ENCODE measurements at places on chromosomes 6 and 20.
A peak's percentile ranks its signal among the peaks of the same experiment; 100 is the strongest.

GRCh38 chr6:105892577-105893262 lies 193.4 kb upstream of the PRDM1 start:
- DNase-seq: no peak
- no peaks in the 10 kb centered on the region for H3K36me3 ChIP-seq
- peaks cover 2% of the 10 kb centered on the region for H3K27me3 ChIP-seq
- peaks cover 5% of the 10 kb centered on the region for H3K4me1 ChIP-seq
- H3K27ac ChIP-seq: no peak overlapping the region

- H3K4me3 ChIP-seq: no peak overlapping the region
- no peak overlapping the region for H3K27ac ChIP-seq
- peaks cover 6% of the 10 kb centered on the region for H3K4me1 ChIP-seq
- H3K36me3 ChIP-seq: peaks cover 25% of the 10 kb centered on the region
- H3K27me3 ChIP-seq: no peaks in the 10 kb centered on the region
These were observed 296.7 kb downstream of the ZFAND3 start for GRCh38 chr6:38116248-38116647.

DNA sequence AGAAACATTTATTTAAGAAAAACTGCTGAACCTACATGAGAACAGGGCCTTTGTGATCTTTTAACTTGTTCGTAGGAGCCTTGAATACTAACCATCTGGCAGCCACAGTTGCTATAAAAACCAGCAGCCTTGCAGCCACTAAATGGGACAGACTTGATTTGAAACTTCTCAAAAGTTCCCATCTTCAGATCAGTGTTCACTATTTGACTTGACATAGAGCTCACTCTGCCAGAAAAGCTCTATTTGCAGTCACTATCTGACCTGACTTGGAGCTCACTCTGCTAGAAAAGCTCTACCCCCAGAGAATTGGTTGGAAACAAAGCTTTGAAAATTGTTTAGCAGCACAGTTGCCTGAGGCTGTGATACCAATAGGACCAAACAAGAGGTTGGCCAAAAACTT lies 119.3 kb upstream of the F13A1 start:
- no peaks in the 10 kb centered on the region for H3K4me1 ChIP-seq
- no peak overlapping the region for H3K27ac ChIP-seq
- H3K4me3 ChIP-seq: no peak overlapping the region
- H3K36me3 ChIP-seq: no peaks in the 10 kb centered on the region
- DNase-seq: no peak

- H3K4me3 ChIP-seq: no peak overlapping the region
- peaks cover 22% of the 10 kb centered on the region for H3K4me1 ChIP-seq
- no peak overlapping the region for H3K27ac ChIP-seq
These were observed 69.2 kb upstream of the E2F3 start for GRCh38 chr6:20332441-20333006.

DNA sequence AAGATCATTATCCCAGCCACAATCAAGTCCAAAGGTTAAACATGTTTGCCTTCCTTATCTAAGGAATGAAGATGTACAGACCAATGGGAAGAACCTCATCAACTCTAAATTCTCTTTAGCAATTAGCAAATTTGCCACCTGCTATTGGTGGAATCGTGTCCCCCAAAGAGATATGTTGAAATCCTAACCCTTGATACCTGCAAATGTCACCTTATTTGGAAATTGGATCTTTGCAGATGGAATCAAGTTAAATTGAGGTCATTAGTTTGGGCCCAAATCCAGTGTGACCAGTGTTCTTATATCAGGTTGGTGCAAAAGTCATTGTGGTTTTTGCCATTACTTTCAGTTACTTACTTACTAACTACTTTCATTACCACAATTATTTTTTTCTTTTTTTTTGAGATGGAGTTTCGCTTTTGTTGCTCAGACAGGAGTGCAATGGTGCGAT lies 31.3 kb downstream of the KLHL31 start:
- no peaks in the 10 kb centered on the region for H3K36me3 ChIP-seq
- DNase-seq: no peak
- H3K27ac ChIP-seq: no peak overlapping the region
- H3K27me3 ChIP-seq: peaks cover 8% of the 10 kb centered on the region
- H3K4me3 ChIP-seq: no peak overlapping the region

GRCh38 chr6:71238351-71238750 lies 50.3 kb upstream of the OGFRL1 start:
- H3K27me3 ChIP-seq: peaks cover 3% of the 10 kb centered on the region
- no peak overlapping the region for H3K27ac ChIP-seq

DNA sequence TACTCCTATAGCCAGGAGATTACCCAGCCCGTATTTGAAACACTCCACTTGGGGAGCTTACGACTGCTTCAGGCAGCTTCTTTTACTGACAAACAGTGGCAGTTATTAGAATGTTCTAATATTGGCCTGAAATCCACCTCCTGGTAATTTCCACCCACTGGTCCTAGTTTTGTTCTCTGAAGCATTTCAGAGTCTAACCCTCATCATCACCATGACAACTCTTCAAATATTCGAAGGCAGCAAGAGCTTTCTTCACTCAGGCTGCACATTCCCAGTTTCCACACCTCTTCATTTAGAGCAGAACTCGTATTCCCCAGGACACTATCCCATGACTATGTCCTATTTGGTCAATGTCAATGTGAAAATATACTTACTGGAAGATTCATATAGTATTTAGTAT lies 325.6 kb downstream of the UBE3D start:
- peaks cover 2% of the 10 kb centered on the region for H3K27me3 ChIP-seq
- no peak for DNase-seq
- no peak overlapping the region for H3K4me3 ChIP-seq
- H3K36me3 ChIP-seq: no peaks in the 10 kb centered on the region
- no peaks in the 10 kb centered on the region for H3K4me1 ChIP-seq

DNA sequence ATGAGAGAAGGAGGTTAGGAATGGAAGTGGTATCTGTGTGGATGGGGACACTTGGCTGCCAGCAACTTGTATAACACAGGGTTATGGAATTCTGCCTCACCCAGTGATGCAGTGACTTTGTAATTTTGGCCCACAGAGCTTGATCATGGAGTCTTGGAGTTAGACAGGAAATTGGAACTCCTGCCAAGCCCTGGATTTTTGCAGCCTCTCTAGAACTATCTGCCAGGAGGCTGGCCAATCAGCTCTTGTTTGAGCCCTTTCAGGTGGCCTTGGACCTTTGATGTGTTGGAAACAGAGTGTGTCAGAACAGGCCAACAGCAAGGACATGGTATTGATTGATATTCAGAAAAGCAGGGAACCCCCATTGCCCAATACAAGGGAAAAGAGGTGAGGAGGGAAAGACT lies 157.7 kb upstream of the GGTLC1 start:
- no peaks in the 10 kb centered on the region for H3K36me3 ChIP-seq
- DNase-seq: no peak
- no peaks in the 10 kb centered on the region for H3K4me1 ChIP-seq
- no peak overlapping the region for H3K4me3 ChIP-seq

GRCh38 chr6:83884523-83884922 lies 25.0 kb downstream of the CYB5R4 start:
- no peak overlapping the region for H3K4me3 ChIP-seq
- H3K36me3 ChIP-seq: no peaks in the 10 kb centered on the region
- H3K27ac ChIP-seq: no peak overlapping the region
- no peak for DNase-seq
- H3K27me3 ChIP-seq: no peaks in the 10 kb centered on the region

- peaks cover 45% of the 10 kb centered on the region for H3K4me1 ChIP-seq
- no peak for DNase-seq
- no peak overlapping the region for H3K27ac ChIP-seq
- no peaks in the 10 kb centered on the region for H3K27me3 ChIP-seq
These were observed 13.6 kb upstream of the C20orf144 start for GRCh38 chr20:33648396-33649004.

DNA sequence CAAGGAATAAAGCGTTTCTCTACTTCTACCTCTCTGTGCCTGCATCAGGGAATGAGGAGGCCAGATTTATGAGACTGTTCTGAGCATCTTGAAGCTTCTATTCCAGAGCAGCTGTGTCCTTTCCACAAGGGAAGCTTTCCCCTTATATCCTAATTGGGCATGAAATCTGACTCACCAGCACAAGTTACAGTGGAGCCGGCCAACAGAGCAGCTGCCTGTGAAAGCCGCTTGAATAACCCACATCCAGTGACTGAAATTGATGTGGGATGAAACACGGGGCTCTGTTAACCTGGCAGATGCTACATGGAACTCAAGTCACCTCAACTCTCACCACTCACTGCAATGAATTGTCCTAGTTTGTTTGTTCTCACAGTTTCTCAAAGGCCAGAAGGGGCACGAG lies 400.3 kb downstream of the TFAP2A start:
- H3K36me3 ChIP-seq: no peaks in the 10 kb centered on the region
- H3K27ac ChIP-seq: no peak overlapping the region
- no peak overlapping the region for H3K4me3 ChIP-seq
- no peaks in the 10 kb centered on the region for H3K27me3 ChIP-seq
- no peak for DNase-seq

DNA sequence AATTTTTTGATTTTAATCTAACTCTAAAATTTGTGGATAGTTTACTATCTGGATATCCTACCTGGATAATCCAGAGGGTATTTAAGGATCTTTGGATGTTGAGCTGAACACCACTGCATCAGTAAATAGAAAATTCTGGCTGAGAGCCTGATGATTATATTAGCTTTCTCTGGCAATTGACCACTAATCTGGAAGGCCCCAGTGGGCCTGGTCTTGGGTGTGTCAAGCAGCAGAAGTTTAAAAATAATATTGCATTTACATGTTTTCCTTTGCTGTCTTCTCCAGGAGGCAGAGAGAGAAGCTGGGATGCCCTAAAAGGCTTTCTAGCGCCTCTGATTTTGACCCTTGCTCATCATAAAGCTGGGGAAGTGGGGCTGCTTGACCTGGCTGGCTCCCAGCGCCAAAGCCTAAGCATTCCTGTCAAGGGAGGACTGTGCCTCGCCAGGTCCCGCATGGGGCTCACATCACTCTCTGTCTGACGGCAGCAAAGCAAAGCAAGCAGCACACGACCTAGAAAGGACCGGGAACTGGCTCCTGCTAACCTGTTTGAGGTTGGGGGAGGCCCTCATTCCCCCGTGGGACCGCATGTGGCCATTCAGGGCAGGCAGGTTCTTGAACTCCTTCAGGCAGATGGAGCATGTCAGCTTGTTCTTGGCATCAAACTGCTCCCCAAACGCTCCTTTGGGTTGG lies 46.6 kb upstream of the MRPS10 start:
- DNase-seq: no peak
- no peaks in the 10 kb centered on the region for H3K4me1 ChIP-seq
- H3K27ac ChIP-seq: no peak overlapping the region

DNA sequence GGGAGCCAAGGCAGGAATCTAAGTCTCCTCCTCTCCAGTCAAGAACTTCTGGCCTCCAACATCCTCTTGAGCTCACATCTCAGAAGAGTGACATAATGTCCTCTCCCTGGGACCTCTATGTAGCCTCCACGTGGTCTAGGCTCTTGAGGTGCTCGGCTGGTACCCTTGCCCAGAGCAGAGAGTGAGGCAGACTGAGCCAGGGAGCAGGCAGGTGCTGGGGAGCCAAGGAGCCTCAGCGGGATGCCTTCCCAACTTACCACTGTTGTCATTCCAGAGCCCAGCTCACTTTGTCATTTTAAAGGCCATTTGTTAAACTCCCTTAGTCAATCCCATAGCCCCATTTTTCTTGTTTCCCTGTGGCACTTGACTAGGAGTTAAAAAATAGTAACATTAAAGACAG lies 52.1 kb upstream of the DUSP22 start:
- no peak overlapping the region for H3K4me3 ChIP-seq
- no peak overlapping the region for H3K27ac ChIP-seq
- H3K27me3 ChIP-seq: peaks cover 2% of the 10 kb centered on the region
- no peak for DNase-seq
- peaks cover 23% of the 10 kb centered on the region for H3K4me1 ChIP-seq

GRCh38 chr6:37800703-37801604 lies 18.6 kb upstream of the ZFAND3 start:
- no peaks in the 10 kb centered on the region for H3K27me3 ChIP-seq
- DNase-seq: no peak
- no peak overlapping the region for H3K4me3 ChIP-seq
- H3K4me1 ChIP-seq: peaks cover 4% of the 10 kb centered on the region
- no peaks in the 10 kb centered on the region for H3K36me3 ChIP-seq
- H3K27ac ChIP-seq: no peak overlapping the region

GRCh38 chr6:83600459-83600858 lies 88.1 kb downstream of the PRSS35 start:
- no peak overlapping the region for H3K27ac ChIP-seq
- no peaks in the 10 kb centered on the region for H3K4me1 ChIP-seq
- no peaks in the 10 kb centered on the region for H3K36me3 ChIP-seq
- no peak overlapping the region for H3K4me3 ChIP-seq
- no peaks in the 10 kb centered on the region for H3K27me3 ChIP-seq
- no peak for DNase-seq

GRCh38 chr6:82739303-82739702 lies 326.3 kb downstream of the UBE3D start:
- H3K27ac ChIP-seq: no peak overlapping the region
- H3K27me3 ChIP-seq: peaks cover 4% of the 10 kb centered on the region
- H3K4me1 ChIP-seq: no peaks in the 10 kb centered on the region
- no peaks in the 10 kb centered on the region for H3K36me3 ChIP-seq
- no peak overlapping the region for H3K4me3 ChIP-seq

DNA sequence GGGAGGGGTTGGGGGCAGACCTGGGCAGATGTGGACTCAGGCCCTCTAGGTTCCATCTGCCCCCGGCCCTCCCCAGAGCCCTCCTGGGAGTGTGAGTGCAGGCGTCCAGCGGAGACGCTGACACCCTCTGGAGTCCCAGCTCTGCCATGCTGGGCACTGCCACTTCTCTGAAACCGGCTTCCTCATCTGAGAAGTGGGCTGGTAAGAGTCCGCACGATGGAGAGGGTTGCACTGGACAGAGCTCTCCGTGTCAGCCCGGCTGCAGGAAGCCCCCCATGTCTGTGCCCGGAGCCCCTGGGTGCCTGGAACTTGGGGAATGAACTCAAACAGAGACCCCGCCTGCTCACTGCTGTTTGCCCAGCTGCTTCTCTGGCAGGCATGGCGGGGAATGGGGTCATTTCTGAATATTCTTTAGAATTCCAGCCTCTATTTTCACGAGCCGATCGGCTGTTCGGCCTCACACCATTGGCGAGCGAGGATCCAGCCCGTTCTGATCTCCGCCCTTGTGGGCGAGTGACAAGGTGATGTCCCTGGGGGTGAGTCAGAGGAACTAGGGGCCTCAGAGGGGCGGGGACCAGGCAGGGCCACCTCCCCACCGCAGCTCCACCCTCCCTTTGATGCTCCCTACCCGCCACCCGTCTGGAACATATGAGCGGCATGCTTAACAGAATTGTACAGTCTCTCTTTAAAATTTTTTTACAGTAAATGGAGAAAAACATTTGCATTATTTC lies 47.8 kb upstream of the GATA5 start:
- no peak overlapping the region for H3K4me3 ChIP-seq
- peak overlapping the region; percentile 47 for H3K27ac ChIP-seq
- no peaks in the 10 kb centered on the region for H3K36me3 ChIP-seq

All from activated CD4-positive, alpha-beta T cell treated with anti-CD3 and anti-CD28 coated beads for 36 hours (primary cell).